ENCODE measurements at places on chromosomes 1 and 21.

DNA sequence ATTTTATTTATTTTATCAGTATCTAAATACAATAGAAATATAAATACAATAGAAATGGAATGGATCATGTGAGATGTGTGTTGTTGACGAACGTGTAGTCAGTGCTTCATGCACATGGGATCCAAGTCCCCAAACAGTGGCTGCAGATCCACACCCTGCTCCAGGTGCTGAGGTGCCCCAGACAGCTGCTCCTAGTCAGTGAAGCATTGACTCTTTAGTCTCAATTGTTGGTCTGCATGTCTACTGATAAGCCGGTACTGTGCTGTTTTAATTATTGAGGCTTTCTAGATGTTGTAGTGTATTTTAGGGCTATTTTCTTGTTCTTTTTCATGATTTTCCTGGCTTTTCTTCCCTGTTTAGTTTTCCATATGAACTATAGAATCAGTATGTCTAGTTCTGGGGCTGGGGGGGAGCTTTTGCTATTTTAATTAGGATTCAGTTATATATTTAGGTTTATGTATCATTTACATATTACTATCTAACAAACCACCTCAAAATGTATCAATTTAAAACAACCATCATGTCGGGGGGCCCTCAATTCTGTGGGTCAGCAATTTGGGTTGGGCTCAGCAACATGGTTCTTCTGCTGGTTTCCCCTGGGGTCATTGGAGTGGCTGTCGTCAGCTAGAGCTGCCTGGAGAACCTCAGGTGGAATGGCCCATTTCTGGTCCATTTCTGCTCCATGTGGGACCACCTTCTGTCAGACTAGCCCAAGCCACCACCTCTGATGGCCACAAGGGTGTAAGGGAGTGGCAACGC lies 63.2 kb upstream of the TRAPPC10 start:
- no peak for DNase-seq

DNA sequence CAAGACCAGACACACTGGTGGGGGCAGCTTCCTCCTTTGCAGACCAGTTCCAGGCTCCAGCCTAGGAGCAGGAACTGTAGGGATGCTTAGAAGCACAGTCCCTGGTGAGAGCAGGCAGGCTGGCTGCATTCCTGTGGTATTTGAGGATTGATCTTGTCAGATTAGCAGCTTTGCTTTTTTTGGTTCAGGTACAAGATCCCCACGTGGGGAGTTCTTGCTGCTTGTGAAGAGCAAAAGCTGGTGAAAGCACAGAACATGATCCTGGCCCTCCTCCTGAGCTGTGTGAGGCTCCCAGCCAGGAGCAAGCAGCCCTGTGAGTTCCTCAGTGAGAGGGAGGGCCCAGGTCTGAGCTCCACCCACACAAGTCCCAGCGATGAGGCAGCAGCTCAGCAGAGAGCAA lies 75.3 kb upstream of the ARTN start:
- DNase-seq, result no peak

GRCh38 chr1:187054862-187055757 lies 226.4 kb downstream of the PLA2G4A start:
- no peak for DNase-seq

DNA sequence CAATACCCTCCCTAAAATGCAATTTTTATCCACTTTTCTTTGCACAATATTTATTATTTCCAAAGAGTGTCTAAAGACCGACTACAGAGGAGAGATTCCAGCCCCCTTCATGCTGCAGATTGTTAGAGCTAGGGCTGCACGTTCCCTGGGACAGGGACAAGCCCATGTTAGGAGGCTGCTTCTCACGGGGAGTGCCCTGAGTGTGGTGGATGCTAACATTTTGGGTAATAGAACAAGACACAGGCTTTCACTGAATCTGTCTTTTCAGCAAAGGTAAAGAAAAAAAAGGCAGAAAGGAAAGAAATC lies 125.4 kb downstream of the RIPK4 start:
- no peak for DNase-seq

- no peak for DNase-seq
These were observed 14.1 kb upstream of the HMGCS2 start for GRCh38 chr1:119782631-119783325.
